Esophagus squamous epithelium (tissue), 5 donors: ENCODE measurements at places on chromosomes 2 and 18.

DNA sequence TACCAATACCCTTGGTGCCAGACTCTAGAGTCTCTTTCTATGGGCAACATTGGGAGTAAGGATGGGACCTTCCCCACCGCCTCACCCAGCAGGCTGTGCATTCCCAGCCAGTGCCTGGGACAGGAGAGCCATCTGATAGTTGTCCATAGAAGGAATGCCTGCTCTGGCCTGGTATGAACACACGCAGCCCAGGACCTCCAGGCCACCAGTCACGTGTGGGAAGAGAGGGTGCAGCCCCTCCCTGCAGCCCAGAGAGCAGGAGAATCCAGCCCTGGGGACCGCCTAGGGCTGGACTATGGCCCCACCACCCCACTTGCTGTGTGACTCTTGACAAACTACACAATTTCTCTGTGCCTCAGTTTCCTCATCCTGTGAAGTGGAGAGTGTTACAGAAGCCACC, 52.5 kb upstream of the ID2 start:
- no peak for DNase-seq

DNA sequence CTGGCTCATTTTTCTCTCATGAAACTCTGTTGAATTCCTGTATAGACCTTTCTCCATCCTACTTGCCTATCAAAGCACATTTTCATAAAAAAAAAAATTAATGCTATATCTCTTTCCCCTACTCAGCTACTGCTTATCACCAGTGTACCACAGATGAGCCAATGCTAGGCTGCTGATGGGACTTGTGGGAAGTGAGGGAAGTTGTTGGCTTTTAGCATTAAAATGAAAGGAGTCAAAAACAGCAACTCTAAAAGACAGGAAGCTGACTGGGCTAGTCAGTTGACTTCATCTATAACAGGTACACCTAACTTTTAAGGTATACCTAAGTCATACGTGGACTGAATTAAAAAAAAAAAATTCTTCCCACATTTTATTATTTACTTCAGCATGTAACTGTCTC, 102.1 kb downstream of the FAM117B start:
- no peak for DNase-seq

DNA sequence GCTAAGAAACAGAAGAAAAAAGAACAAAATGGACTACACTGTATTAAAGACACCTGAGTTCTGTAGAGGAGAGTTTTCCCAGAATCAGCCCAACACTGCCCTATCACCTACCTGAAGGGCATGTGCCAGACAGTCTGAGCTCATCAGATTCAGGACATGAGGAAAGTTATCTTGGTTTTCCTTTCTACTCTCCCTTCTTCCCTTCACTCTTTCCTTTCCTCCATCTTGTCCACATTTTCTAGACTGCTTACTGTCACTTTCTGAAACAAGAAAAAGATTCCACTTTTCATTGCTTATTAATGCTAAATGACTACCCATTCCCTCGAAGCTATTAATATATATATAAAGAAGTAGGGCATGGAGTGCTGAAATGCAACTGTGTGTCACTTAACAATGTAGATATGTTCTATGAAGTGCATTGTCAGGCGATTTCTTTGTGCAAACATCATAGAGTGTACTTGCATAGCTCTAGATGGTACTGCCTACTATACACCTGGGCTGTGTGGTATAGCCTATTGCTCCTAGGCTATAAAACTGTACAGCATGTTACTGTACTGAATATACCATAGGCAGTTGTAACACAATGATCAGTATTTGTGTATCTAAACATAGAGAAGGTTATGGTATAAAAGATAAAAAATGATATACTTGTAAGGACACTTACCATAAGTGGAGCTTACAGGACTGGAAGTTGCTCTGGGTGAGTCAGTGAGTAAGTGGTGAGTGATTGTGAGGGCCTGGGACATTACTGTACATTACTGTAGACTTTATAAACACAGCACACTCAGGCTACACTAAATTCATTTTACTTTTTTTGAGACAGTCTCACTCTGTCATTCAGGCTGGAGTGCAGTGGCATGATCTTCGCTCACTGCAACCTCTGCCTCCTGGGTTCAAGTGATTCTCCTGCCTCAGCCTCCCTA, 145.5 kb upstream of the ITGA6 start:
- DNase-seq, result no peak

- DNase-seq, result no peak
Measured at GRCh38 chr2:7011356-7012083, 94.3 kb downstream of the RNF144A start.

DNA sequence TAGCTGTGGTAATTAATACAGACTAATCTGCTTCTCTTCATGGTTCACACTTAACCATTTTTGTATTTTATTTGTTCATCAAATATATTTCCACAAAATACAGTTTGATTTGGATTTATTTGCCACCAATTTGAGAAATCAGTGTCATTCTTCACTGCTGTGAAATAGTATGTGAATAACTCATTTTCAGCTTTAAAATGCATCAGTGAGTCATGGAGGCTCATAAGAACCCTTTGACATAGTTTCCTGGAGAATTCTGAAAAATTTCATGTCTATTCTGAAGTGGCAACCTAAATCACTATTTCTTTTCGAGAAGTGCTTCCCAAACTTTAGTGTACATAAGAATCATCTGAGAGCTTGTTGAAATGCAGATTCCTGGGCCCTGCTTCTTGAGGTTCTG, 1026.7 kb upstream of the ACVR2A start:
- no peak for DNase-seq

DNA sequence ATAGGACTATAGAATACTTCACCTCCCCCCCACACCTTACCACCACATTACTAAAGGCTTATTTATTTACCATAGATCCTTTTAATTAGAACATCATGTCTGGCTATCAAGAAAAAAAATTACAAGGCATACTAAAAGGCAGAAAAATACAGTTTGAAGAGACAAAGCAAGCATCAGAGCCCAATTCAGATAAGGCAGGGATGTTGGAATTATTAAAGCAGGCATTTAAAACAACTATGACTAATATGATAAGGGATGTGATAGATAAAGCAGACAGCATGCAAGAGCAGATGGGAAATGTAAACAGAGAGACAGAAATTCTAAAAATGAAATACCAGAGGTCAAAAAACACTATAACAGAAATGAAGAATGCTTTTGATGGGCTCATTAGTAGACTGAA, 55.4 kb upstream of the SMIM21 start:
- no peak for DNase-seq

- DNase-seq, result no peak
Measured at GRCh38 chr2:166413255-166413654, 37.5 kb upstream of the SCN9A start.

DNA sequence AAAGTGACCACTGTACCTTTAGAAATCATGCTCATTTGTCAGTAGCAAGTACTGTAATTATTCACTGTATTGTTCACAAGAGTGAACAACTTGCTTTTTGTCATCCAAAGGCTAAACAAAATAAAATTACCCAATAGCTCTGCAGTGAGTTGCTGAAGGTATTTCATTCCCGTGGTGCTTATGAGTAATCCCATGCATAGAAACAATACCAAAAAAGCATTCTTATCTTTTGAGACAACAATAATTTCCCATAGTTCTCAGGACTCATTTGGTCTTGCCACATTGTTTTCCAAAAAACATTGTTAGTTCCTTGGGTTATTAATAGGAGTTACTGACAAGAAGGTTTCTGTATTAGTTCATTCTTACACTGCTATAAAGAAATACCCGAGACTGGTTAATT, 503.2 kb upstream of the FAM98A start:
- DNase-seq, result no peak
